ENCODE measurements at places on chromosomes 3 and 15.

DNA sequence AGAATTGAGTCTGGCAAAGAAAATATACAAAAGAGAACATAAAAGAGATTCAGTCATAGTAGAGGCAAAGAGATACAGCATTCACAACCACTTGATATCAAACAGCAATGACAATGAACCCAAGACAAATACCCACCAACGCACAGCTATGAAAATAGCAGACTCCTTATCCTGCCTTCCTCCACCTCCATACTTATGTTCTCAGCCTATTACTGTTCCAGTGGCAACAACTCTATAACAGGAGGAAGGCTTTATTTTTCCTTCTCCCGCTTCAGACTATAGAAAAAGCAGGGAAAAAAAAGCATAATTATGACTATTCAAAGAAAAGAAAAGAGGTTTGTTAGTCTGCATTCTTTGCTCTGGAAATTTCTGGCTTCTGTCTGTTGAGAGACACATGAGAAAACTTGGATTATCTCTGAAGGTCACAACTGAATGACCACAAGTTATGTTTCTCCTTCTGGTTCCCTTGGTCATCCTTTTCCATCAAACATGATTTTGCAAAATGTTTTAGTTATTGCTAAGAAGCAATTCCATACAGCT, 81.2 kb upstream of the PLXND1 start:
- no peak for DNase-seq

DNA sequence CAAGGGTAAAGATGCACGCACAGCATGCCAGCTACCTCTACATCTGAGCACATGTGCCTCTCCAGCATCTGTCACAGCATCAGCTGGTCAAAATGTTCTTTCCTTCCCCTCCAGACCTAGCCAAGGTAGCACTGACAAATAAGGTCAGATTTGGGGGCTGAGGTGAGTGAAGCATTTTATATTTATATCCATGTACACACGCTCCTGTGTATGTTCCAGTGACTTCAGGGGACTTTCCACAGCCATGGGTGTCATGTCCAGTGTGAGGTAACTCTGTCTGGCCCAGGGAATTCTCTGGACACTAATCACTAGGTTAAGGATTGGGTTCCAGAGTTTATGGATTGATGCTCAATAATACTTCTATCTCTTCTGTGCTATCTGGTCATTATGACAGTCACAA, 165.2 kb upstream of the TP63 start:
- no peak for DNase-seq

DNA sequence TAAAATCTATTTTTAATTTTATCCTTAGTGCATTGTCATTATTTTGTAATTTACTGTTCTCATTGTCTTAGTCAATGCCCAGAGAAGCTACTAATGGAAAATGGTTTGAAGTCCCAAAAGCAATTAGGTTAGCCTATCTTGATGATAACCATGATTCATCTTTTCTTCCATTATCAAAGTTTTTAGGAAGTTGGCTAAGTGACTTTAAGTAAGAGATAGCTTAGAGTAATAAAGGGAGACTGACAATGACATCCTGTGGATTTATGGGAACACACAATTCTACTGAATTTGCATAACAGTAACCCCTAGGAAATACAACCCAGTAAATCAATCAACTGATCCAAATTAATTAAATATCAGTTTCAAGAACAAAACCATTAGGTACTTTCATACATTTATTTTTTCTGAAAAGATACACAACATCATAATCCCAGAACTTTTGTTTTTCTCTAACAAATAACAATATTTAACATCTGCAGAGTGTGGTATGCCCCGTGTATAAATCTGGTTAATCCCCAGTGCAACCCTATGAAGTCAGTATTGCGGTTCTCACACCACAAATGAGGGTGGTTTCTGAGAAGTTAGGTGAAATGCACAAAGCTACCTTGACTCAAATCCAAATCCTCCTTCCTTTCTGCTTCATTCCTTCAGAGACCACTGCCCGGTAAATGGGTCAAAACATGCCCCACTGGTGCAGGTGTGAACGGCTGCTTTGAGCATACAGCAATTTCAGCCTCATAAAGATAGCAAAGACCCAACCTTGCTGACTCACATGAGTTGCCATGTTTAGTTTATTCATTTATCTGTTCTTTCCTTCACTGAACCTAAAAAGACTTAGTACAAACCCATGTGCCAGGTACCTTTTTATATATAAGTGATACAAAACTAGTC, 202.1 kb downstream of the TBL1XR1 start:
- DNase-seq: no peak

DNA sequence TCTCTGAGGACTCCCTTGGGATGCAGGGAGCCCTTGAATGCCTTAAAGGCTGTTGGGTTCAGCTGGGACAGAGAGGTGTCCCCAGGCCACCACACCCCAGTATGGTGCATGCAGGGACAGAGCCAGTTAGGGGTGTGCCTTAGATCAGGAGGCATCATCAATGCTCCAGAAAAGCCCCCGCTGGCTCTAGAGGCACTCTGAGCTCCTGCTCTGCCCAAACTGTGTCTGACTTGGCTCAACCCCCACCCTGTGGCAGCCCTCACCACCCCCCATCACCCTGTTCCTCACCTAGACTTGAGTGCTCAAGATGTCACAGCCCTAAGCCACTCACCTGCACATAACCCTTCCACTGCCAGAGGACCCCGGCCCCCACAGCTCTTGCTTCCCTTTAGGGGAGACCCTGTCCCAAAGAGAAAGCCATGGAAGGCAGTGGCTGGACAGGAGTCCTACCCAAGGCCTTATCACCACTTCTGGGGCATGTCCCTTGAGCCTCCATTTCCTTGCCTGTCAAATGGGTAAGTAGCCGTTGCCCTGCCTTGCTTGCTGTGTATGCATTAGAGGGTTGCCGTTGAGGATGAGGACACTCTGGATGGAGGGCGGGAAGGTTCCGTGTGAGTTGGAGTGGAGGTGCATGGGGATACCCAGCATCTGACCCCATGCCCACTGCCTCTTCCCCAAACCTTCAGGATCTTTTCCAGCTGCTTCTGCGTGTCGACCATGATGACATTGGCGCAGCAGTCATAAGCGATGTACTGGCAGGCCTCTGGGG, 41.4 kb downstream of the ACSBG1 start:
- no peak for DNase-seq

DNA sequence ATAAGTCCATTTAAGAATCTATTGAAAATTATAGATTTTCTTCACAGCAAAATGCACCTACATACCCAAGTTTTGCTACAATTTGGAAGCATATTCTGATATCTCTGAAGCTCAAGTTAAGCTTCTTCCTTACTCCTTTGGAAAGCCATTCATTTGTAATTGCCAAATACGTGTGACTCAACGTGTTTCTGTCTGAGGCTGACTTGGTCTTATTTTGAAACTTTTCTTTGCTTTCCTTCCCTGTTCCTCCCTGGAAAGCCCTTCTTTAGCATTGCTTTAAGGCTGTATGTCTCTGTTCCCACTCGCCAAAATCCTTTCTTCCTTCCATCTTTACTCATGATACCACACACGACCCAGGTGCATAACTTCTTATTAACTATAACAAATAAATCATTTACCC, 232.0 kb downstream of the ZBBX start:
- DNase-seq: no peak

DNA sequence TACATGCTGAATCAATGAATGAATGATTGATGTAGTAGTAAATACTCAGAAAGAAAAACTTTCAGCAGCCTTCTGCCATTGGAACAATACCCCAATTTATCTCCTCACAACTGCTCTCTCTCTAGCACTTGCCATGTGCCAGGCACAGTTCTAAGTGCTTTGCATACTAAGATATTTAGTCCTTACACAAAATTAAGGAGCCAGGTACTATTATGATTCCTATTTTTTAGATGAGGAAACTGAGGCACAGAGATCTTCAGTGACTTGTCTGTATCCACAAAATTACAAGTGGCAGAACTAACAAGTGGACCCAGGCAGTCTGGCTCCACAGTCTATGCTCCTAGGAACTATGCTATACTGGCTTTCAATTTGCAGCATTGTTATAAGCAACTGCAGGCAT, 279.2 kb downstream of the LSAMP start:
- no peak for DNase-seq

- peak; percentile 94 for DNase-seq
Observed at GRCh38 chr15:85333132-85333831, 47.1 kb upstream of the AKAP13 start.

DNA sequence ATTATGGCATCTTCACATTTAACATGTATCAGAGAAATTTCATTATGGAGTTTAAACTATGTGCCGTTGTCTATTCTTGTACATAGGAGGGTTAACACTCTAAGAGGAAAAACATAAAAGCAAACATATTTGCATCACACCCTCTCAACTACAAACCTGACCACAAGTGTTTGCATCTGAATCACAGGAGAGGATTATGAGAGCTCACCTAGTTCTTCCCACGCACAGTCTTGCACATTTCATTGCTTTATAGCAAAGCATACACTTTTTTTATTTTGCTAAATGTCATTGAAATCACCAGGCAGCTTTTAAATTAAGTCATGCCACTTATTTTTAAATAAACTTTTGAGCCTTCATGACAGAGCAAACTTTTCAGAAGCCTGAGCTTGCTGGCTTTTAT, 12.5 kb downstream of the TRAT1 start:
- DNase-seq: no peak

GRCh38 chr15:96117270-96117669, 213.2 kb upstream of the NR2F2 start:
- DNase-seq: no peak

DNA sequence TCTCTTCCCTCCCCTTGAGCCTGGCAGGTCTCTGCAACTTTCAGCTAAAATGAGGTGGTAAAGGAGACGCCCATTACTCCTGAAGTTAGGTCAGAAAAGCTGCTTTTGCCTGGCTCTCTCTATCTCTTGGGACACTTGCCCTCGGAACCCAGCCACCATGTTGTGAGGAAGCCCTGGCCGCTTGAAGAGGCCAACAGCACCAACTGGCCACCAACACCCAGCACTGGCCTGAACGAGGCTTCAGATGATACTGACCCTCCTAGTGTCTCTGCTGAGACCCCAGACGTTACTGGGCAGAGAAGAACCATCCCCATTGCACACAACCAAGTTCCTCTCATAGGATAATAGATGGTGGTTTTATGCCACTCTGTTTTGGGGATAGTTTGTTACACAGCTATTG, 49.5 kb upstream of the PCSK6 start:
- no peak for DNase-seq

DNA sequence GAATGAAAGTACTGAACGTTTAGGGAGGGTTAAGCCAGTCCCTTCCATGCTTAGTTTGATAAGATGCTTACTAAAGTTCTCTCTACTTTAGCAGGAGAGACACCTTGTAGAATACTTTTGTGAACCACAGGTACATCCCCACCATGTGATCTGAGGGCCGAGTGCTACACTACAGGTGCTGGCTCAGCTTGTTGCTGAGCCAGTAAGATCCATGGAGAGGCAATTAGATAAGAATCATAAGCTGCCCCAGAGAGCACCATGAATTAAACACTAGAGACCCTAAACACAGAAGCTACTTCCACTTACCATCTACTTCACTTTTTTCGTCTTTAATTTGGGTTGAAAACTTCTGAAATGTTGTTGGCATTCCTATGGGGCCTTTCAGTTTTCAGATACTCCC, 70.5 kb upstream of the GOLGA8B start:
- no peak for DNase-seq

DNA sequence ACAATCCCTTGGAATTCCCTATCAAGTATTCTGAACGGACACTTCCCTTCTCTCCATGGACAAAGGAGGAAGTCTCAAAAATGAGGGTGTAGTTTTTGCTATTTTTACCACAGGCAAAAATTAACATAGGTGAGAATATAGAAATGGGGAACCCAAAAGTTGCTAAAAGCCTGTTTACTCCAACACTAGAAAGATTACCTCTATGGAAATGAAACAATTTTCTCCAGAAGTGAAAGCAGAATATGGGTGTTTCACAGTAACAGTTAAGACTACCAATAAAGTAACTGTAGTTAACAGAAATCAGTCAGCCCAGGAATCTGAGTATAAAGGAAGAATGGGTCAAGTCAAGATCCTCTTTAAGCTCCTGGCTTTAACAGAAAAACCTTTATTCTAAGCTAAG, 9.3 kb downstream of the TRA2B start:
- DNase-seq: peak; percentile 15

DNA sequence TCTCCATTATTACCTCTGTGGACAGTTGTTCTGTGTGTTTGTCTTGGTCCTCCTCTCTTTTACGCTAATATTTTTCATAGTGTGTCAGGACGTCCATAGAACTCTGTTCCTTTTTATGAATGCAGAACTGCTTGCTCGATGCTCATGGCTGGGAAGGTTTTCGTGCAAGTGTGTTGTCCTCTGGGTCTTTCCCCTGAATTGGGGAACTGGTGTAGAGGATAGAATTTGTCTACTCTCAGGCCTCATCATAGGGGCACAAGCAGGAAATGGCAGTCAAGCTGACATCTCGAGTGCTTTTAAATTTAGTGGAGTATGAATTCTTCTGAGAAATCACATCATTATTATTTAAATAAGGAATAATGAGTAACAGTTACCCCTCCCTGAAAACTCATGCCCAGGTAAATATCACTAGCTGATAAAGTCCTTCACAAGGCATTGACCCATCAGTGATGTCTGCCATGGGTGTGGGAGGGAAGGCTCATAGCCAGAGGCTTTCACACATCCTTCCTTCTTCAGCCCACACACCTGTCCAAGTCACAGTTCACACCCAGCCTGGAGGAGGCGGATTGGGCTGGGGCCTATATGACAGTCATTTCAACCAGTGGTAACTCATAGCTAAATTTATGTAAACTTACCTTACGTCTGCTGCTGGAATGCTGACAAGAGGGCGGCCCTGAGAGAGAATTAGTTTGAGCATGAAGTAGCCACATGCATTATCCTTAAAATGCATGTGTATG, 226.1 kb downstream of the PLCL2 start:
- no peak for DNase-seq

DNA sequence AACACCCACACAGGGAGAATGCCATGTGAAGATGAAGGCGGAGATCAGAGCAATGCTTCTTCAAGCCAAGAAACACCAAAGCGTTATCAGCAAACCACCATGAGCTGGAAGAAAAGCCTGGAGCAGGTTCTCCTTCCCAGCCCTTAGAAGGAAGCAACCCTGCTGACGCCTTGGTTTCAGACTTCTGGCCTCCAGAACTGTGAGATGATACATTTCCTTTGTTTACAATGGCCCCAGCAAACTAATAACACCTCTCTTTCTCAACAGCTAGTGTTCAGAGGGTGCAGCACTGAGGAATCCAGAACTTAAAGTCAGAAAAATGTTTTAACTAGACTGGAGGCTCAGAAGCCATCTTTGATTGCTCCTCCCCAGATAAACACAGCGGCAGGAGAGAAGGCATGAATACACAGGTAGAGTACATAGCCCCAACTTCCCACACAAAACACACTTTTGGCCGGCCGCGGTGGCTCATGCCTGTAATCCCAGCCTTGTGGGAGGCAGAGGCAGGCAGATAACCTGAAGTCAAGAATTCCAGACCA, 132.4 kb upstream of the LPP start:
- DNase-seq: peak; percentile 80

- DNase-seq: no peak
Observed at GRCh38 chr3:50777680-50778079, 103.0 kb downstream of the DOCK3 start.
